NCI-H510A treated with DMSO at 0.1 percent for 48 hours (cell line): ENCODE measurements at places on chromosomes 5 and 9.

- no peak for DNase-seq
Observed at GRCh38 chr5:117230375-117230774, 655.8 kb upstream of the SEMA6A start.

DNA sequence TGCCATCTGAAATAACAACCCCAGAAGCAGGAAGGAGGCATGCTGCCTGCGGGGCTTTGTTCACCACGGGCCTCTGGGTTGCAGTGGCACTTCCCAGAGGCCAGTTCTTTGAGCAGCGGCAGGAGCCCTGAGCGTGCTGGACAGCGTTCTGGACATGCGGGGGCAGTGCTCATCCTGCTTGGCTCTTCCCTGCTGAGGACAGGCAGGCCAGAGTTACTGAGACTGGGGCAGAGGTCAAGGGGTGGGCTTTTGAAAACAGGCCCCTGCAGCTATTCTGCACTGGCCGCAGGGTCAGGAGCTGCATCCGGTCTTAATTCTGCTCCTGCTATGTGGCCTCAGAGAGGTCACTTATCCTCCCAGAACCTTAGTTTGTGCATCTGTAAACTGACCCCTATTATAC, 258.6 kb downstream of the FSTL4 start:
- no peak for DNase-seq

GRCh38 chr5:73339051-73339575, 109.5 kb downstream of the FOXD1 start:
- no peak for DNase-seq

- DNase-seq, result no peak
Observed at GRCh38 chr9:137404961-137405567, 17.9 kb downstream of the EXD3 start.

GRCh38 chr5:113615708-113616107, 102.2 kb downstream of the YTHDC2 start:
- no peak for DNase-seq

- DNase-seq, result no peak
Observed at GRCh38 chr5:163915481-163915961, 410.1 kb downstream of the MAT2B start.

DNA sequence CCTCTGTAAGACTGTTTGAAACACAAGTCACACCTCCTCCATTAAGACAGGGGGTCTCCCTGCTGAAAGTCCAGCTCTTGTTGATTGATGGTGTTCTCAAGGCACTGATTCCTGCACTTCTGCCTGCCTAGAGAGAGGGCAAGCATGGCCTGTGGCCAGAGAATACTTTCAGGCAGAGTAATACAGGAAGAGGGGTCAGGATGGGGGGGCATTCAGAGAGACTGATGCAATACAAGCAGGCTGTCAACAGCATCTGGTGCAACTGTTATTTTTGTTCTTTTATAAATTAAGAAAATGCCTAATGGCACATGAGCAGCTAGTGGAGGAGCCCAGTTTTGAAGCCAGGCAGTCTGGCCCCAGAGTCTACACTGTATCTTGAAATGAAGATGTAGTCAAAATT, 302.2 kb downstream of the DIRAS2 start:
- no peak for DNase-seq

GRCh38 chr5:61620699-61621182, 288.7 kb downstream of the ZSWIM6 start:
- DNase-seq, result no peak

GRCh38 chr9:105342147-105342505, 97.7 kb downstream of the SLC44A1 start:
- DNase-seq, result no peak

- peak; percentile 10 for DNase-seq
Observed at GRCh38 chr5:56637321-56637920, 177.9 kb upstream of the MAP3K1 start.

GRCh38 chr5:108264533-108264932, 117.4 kb downstream of the FBXL17 start:
- no peak for DNase-seq

GRCh38 chr5:134526483-134527155, 1.1 kb downstream of the JADE2 start:
- peak; percentile 88 for DNase-seq

- DNase-seq, result no peak
Observed at GRCh38 chr9:121277518-121278295, 9.7 kb downstream of the GSN start.

DNA sequence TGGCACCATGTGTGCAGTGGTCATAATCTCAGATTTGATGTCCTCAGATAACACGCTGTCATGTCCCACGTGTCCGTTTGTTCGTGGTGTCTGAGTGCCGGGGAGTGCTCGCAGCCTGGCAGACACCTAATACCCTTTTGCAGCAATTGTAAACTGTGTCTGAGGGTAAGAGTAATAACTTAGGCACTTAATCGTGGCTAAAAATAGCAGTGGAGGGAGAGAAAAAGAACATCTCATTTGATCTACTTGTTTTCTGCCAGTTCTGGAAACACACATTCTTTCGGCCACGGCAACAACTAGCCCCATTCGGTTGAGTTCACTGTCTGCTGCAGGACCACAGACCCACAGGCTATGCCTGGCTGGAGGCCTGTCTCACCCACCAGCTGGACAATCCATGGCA, 16.5 kb downstream of the ADCY2 start:
- DNase-seq, result no peak

DNA sequence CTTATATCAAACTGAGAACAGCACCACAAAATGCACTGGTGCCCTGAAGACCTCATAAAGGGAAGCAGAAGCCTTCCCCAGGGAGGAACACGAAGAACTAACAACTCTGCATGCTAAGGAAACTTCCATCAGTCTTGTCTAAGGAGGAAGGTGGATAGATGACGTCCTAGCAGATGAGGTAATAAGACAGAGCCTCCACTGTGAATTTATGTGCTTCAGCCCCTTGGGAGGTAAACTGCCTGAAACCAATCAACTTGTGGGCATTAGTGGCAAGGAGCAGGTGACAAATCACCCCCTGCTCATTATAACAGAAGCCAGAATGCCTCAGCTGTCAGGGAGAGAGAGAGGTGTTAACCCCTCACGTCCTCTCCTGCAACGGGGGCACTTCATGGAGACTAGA, 48.9 kb upstream of the SPIN1 start:
- no peak for DNase-seq

- DNase-seq, result no peak
Observed at GRCh38 chr9:134768709-134769351, 111.8 kb upstream of the FCN2 start.

DNA sequence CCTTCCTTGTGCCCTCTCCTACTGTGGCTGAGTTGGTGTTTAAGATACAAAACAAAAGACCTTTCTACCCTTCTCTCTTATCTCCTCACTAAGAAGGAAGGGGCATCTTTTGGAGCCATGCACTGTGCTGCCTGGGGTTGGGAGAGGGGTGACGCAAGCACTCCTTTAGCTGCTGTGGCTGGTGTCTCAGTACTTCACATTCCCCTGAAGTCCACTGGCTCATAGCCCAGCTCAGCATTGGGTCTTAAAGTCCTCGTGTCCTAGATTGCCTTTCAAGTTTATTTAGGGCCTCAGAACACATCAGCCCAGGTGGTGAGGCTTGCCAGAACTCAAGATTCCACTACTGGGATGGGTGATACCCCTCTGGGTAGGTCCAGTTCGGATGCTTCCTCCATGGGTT, 325.9 kb upstream of the CYLC2 start:
- no peak for DNase-seq

- DNase-seq, result no peak
Observed at GRCh38 chr9:123787416-123787815, 142.5 kb downstream of the DENND1A start.

DNA sequence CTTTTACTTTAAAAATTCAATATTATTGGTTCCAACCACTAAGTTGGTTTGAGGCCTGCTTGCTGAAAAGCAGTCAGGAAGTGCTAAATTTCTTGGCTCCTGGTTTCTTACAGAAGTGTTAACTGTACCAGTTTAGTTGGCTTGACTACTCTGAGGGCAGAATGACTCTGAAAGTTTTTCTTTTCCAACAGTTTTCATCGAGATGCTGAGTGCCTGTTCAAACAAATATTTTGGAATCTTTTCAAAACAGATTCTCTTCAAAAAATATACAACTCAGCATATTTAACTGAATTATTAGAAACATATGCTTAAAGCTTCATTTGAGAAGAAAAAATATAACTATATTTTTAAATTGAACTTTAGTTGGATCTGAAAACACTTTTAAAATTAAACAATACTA, 37.0 kb downstream of the SLC38A9 start:
- no peak for DNase-seq

DNA sequence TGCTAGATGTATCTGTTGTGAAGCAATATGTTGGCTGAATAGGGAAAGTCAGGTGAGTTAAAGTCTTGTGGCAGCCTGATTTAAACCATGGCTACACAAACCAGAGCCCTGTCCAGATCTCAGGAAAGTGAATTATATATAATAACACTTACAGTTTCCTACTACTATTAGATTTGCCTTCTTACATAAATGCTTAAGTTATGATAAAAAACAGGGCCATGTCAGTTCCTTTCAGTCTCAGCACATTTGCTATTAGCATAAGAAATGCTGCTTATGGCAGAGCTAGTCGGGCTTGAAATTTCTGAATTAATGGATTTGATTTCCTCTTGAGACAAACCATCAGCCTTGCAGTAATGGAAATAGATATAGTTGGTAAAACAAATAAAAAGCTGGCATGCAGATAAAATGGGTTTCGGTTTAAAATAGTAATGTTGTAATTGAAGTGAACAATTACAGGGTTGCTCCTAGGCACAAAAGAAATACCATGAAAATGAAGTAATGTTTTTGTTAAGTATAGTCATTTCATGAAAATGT, 664.2 kb upstream of the ZNF608 start:
- no peak for DNase-seq

DNA sequence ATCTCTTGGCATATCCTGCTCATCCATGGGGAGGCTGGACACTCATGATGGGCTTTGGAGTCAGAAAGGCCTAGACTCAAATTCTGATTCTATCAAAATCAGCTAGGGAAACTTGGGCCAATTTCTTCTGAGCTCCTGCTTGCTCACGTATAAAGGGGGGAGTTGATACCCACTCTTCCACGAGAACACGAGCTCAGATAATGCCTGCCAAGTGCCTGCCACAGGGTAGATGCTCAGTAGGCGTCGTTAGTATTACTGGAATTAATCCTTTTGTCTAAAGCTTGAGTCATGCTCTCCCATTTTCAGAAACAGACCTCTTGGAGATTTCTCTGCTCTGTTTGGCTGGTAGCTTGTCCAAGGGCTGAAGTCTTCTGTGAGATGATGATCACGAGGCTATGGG, 238.3 kb upstream of the MVB12B start:
- no peak for DNase-seq

DNA sequence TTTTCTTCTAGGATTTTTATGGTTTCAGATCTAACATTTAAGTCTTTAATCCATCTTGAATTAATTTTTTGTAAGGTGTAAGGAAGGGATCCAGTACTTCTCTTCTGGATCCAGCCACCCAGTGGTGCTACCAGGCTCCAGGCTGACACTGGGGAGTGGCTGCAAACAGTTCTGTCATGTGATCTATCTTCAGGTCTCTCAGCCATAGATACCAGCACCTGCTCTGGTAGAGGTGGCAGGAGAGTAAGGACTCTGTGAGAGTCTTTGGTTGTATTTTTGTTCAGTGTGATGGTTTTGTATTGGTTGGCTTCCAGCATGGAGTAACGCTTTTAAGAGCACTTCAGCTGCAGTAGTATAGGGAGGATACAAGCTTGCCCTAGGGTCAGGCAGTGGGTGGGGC, 205.9 kb downstream of the FGF10 start:
- no peak for DNase-seq

DNA sequence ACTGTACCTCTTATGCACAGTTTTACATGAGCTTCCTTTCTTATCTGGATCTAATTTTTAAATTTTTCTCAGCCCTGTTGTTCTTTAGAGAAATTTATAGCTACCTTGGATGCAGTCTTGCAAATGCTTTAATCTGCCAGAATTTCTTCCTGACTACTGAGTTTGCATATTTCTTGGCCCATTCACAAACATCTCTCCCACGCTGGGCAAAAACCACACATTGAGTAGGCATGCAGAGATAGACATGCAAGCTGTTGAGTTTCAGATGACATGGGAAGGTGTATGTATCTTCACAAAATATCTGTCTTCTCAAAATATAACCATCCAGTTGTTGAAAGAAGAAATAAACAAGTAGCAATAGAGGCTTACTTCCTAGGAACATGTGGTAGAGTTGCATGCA, 101.2 kb downstream of the PARP8 start:
- no peak for DNase-seq

DNA sequence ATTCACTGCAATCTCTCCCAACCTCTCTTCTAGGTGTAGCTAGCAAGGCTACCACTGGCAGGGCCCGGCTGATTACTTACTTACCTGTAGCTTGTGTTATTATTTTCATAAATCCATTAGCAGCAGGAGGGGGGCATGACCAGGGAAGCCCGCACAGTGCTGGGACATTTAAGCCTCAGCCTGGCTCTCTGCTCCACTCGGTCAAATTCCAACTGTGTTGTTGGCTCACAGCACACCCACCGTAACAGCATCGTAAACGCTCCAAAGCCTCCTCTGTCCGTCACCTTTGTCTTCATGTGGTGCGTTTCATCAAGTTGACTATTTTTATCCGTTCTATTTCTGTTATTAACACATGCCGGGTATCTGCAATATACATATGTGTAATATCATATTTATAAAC, 264.7 kb downstream of the NSG2 start:
- DNase-seq, result no peak

DNA sequence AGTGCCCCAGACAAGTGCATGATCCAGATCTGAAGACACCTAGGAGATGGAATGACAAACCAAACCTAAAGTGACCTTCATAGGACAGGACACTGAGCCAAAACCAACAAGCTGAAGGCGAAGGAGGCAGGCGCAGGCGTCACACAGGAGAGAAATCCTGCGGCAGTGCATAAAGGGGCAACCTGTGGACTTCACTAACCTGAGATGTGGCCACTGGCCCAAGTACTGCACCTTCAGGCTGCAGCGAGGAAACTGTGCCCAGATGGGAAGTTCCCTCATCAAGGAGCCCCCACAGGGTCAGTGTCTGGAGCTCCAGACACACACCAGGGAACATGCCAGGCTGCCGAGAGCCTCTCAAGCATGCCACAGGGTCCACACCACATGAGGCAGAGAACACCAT, 3.7 kb downstream of the IPPK start:
- no peak for DNase-seq

GRCh38 chr5:160843240-160843639, 8.8 kb downstream of the ATP10B start:
- peak; percentile 2 for DNase-seq

DNA sequence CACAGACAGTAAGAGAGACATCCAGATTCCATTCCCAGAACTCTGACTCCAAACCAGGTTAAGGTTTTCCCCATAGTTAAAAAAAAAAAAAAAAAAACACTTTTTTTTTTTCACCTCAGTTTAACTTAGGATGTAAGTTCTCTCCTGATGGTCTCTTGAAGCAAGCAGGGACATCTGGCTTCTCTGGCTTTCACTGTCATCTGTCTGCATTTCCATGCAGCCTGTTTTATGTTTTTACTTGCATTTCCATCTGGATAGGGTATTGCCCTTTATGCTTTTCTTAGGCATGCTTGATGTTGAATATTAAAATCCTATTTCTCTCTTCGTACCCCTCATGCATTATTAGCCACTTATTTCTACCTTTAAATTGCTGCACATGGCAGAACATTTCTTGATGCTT, 135.3 kb upstream of the WWC1 start:
- DNase-seq, result no peak
